ENCODE measurements at places on chromosomes 5 and 9.

GRCh38 chr5:77171141-77171910, 39.2 kb upstream of the PDE8B start:
- no peak for DNase-seq

GRCh38 chr5:107154593-107154992, 516.1 kb downstream of the EFNA5 start:
- DNase-seq = no peak

GRCh38 chr5:116473706-116474105, 100.9 kb downstream of the SEMA6A start:
- no peak for DNase-seq

DNA sequence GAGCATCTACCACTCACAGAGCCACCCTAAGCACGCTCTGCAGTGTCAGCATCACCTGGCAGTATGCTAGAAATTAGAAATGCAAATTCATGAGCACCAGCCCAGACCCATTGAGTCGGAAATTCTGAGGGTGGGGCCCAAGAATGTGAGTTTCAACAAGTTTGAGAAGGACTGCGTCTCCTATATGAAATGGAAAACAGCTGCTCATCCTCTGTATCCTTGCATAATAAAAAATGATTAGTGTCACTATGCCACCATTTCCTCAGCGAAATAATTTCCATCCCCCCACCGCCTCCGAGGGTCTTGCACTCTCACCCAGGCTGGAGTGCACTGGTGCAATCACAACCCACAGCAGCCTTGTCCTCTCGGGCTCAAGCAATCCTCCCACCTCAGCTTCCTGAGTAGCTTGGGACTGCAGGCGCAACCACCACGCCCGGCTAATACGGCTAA, 1.3 kb upstream of the IQGAP2 start:
- DNase-seq = no peak

DNA sequence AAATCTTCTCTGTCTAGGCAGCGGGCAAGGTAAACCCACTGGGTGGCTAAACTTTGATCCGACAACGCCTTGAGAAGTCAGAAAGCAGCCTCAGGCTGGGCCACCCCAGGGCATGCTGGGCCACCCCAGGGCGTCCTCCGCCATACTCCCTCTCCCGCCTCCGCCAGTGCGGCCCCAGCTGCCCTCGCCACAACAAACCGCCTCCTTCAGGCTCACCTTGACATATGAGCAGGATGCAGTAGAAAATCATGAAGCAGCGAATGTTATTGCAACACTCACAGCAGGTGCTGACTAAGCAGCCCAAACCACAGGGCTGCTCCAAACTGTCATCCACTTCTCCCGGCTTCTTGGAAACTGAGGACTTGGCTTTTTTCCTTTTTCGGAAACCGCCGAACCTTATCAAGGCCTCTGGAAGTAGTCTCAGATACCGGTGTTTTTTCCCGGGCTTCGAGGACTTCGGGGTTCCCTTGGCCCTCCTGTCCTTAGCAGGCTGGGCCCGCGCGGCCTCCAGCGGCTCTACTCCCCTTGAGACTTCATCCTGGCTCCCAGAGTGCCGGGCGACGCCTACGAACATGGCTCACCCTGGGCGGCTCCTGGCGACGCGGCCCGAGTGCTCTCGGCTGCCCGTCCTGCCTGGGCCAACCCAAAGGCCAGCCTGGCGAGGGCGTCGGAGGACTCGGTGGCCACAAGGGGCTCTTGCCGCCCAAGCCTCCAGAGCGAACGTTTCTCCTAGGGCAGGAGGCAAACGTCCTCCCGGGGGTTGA, at the start of gene SLCO6A1:
TSS of gene SLCO6A1 (minus strand) at position 731 of the 764 bp plus-strand sequence. CDS start at position 574, 157 bp downstream.
- DNase-seq = no peak

DNA sequence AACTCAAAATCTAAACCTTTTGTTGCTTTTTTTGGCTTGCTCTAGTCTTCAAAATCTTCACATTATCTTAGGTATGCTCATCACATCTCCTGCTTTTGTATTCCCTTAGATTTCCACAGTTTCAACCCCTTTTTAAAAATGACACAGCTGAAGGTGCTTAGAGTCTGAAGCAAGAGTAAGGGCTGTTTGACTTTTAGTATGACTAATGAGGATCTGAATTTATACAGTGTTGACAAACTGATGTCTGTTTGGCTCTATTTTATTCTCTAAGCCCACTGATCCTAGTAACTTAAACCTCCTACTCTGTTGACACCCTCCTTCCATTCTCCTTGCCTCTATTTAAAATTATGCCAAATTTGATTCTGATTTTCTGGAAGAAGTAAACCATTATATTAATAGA, 200.1 kb downstream of the MCTP1 start:
- DNase-seq = no peak

DNA sequence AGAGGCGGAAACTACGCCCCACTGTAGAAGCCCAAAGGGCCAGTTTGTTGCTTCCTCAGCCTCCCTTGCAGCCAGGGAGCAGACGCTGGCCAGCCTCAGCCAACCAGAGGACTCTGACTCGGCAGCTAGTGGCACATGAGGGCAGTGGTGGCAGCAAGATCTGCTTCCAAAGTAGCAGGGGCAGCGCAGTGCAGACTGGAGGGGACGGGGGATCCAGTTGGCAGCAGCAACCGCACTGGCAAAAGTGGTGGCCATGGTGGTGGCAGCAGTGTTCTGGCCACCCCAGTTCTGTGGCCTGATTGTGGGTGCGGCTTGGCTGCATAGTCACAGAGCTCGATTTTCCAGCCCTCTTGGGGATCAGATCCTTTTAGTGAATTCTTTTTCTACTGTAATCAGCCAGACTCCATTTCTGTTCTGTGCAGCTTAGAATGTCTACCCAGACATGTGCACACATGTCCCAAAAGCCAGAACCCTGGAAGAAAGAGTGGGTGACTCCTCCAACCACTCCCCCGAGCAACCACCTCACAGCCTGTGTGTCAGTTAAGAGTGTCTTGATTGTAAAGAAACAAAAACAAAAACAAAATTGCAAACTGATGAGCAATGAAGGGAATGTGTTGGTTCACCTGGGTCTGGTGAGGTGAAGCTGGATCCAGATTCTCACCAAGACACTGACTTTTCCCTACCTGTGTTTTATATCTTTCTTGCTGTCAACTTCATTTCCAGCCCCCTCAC, 11.0 kb upstream of the ZBTB43 start:
- DNase-seq = no peak

DNA sequence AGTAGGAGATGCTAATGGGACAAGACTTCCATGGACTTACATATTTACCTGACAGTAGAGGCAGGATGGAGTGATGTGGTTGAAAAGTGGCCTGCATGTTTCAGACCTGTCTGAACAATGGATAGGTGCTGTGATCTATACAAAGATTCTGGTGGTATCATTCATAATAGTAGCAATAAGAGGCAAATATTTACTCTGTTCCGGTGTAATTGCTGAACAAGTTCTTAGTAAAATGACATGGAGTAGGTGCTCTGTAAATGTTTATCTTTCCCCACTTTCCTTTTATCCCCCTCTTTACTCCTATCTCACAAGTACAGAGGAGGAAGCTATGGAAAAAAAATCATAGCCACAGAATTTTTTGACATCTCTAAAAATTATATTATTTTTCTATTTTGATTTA, 159.0 kb upstream of the SLC12A2 start:
- DNase-seq = peak; percentile 43

DNA sequence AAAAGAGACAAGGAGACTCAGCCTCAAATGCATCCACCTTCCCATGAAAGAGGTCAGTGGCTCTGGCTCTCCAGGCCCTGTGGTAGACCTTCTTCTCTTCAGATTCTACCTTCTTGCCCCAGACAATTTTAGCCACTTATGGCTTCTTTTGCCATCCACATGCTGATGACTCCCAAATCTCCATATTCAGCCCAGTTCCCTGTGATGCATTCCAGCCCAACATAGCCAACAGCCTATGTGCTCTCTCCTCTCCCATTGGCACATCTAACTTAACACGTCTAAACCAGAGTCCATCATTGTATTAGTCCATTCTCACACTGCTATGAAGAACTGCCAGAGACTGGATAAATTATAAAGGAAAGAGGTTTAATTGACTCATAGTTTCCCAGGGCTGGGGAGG, 108.8 kb downstream of the FSTL4 start:
- DNase-seq = no peak

- no peak for DNase-seq
These were observed 3.4 kb upstream of the CCNO start for GRCh38 chr5:55236800-55237199.

- DNase-seq = peak; percentile 90
These were observed 12.2 kb downstream of the CXXC5 start for GRCh38 chr5:139660105-139660922.

DNA sequence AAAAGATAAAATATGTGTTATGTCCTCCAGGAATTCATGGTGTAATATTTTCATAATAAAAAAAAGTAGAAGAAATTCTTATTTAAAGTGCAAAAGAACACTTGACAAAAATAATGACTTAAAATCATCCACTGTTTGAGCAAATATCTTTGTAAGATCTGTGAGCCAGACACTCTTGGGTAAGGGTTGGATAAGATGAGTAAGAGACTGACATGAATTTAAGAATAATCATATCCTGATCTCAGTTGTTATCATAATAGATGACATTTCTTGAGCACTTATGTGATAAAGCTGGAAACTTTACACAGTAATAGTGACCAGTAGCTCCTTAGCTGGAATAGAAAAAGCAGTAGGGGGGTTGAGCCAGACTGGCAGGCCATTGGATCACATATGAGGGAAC, 40.0 kb upstream of the ADRB2 start:
- no peak for DNase-seq

GRCh38 chr5:32419791-32420190, 24.7 kb downstream of the ZFR start:
- no peak for DNase-seq

DNA sequence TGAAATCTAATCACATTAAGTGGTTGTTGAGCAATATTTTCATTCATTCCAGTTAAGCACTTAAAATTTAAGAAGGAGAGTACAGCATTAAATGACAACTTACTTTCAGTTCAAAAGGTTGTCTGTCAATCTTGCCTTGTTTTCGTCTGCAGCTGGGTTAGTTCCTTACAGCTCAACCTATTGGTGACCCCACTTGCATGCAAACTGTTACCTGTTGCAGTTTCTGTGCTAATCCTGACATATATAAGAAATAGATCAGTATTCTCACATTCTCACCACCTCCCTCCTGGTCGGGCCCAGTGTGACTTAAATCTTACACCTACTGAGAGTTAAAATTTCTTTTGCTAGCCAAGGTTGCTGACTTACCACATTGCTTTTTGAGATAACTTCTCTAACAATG, 191.8 kb upstream of the SMC2 start:
- no peak for DNase-seq

GRCh38 chr5:76366596-76366995, 36.5 kb upstream of the IQGAP2 start:
- DNase-seq = no peak

DNA sequence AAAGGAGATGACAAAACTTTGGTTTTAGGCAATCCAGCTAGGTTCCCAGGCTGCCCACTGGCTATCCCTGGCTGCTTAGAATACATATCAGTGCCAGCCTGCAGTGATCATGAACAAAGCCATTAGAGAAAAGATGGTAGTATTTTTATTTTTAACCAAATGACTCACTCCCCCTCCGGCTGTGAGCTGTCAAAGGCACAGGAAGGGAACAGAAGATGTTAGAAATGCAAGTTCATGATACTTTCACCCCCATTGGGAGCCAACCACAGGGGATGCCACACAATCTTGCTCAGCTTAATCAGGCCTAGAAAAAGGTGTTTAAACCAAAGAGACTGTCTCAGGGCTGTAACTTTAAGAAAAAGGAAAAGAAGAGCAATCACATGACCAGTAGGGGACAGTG, 70.3 kb upstream of the ASTN2 start:
- no peak for DNase-seq

DNA sequence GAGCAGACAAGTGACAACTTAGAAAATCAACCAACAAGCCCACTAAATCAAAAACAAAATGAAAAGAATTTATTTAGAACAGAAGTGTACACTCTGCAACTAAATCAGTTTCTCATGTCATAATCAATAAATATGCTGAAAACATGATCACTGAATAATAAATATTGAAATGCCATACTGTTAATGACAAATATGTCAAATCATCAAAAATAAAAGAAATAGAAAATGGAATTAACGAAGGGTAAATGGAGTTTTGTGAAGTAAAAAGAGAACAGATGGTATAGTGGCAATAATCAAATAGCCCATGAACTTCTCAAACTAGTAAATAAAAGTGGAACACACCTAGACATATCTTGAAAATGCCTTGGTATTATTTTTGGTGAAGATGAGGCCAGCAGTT, 744.9 kb downstream of the TAF11L14 start:
- no peak for DNase-seq

- no peak for DNase-seq
These were observed 118.6 kb upstream of the CXCL14 start for GRCh38 chr5:135697251-135697958.

GRCh38 chr5:109656829-109657228, 32.9 kb upstream of the MAN2A1 start:
- no peak for DNase-seq

- no peak for DNase-seq
These were observed 1.1 kb downstream of the PDCD1LG2 start for GRCh38 chr9:5511476-5511875.

GRCh38 chr5:23482642-23483041, 24.8 kb upstream of the PRDM9 start:
- no peak for DNase-seq

DNA sequence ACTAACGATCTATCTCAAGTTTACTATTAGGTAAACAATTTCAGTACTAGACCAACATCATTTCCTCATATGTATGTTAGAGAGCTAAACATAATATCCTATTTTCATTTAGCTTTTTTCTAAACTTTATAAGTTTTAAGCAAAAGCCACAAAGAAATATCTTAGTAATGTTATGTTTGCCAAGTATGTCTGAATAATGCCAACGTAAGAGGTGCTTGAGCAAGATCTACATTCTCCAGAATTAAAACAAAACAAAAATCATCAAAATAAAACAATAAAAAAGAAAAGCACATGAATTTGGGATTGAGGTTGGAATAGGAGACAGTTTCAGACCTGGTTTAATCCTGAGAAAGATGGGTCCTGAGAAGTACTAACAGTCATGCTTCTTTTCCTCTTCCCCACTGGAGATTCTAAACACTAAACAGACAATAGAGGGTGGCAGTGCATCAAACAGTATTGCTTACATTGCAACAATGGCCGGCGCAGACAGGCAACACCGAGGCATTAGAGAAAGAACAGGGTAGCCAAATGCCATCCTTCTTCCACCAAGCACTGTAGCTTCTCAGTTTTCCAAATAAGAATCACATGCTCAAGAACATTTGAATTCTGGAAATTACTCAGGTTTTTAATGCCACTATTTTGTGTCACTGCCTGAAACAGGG, 33.6 kb downstream of the CSNK1A1 start:
- no peak for DNase-seq

DNA sequence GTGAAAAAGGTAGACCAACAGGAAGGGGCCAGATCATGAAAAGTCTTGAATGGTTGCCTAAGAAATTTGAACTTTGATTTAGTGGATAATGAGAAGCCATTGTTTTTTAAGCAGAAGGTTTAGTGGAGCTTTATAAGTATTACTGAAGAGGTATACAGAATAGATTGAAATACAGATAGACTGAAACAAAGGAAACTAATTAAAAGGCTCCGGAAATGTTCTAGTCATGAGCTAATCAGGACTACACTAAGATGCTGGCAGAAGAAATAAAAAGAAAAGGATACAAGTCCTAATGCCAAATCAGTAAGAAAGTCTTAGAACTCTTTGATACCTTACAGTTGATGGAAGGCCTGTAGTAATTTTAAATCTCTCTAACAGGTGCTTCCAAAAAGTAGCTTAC, 45.7 kb upstream of the RFX3 start:
- DNase-seq = no peak

GRCh38 chr5:128791312-128791711, 174.0 kb upstream of the SLC27A6 start:
- no peak for DNase-seq

- no peak for DNase-seq
These were observed 232.8 kb downstream of the NR2F1-AS1 start for GRCh38 chr5:93348231-93348630.
